Thoracic aorta (tissue), 2 donors: ENCODE measurements at places on chromosomes 13 and 19. TPM values are rescaled to one million over a fixed set of nuclear protein-coding genes. Genes with fewer than 3 reads are reported as not detected.

Gene FPR1
- total RNA-seq = 30.2 TPM

- DNase-seq = no peak
- H3K36me3 ChIP-seq = no peaks in the 10 kb centered on the region
- H3K4me1 ChIP-seq = no peaks in the 10 kb centered on the region
These were observed 26.6 kb downstream of the MCF2L start for GRCh38 chr13:112995395-112996191.

Gene TICAM1
- total RNA-seq = 10.0 TPM

Gene GSX1
- total RNA-seq = not detected

Gene ZNF583
- total RNA-seq = 4.2 TPM

DNA sequence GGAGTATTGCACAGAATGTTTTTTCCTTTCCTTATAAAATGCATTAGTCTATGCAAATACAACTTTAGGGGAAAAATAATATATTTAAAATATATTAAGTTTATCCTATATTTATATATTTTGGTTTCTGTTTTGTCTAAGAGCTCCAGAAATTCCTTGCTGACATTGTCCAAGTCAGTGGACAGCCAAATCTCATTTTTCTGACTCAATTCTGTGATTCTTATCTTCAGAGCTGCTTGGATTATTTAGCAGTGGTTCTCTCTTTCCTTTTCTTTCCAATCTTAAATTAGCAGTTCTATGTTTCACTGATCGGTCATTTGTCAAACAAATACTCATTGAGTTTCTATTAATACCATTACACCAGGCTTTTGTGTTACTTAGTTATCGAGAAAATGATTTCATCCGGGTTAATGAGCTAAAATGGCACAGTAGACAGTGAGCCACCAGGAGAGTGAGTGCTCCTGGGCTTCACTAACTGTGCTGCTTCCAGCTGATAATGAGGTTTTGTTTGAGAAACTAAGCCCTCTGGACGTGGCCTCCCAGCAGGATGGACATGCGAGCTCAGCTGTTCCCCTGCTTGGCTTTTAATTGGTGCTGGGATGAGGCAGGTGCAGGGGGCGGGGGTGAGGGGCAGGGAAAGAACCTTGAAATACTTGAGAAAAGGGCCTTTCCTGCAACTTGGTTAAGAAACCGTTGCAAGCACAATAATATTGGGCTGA, 44.0 kb downstream of the ATP11A start:
- DNase-seq = no peak
- H3K4me1 ChIP-seq = no peaks in the 10 kb centered on the region
- no peaks in the 10 kb centered on the region for H3K27me3 ChIP-seq
- no peaks in the 10 kb centered on the region for H3K36me3 ChIP-seq
- H3K27ac ChIP-seq = no peak overlapping the region

Gene BRSK1
- total RNA-seq = 10.8 TPM

DNA sequence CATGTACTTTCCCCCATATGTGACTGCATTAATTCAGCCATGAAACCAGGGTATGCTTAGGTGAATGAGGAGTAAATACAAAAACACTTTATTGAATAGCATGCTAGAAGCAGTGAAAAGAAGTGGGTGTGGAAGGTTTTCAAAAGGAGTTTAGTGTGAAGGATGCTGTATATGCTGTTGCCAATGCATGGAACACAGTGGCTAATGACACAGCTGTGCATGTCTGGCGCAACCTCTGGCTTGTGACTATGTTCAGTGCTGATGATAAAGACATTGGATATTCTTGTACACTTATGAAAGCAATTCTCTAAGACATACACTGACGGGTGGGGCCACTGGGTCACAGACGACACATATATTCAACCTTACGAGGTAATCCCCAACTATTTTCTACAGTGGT, 55.2 kb downstream of the SOX21 start:
- H3K27ac ChIP-seq = no peak overlapping the region
- no peaks in the 10 kb centered on the region for H3K27me3 ChIP-seq
- H3K4me3 ChIP-seq = no peak overlapping the region
- no peak for DNase-seq
- no peaks in the 10 kb centered on the region for H3K36me3 ChIP-seq

Gene KLK7
- total RNA-seq = not detected

Gene FGF22
- 0.56 TPM for total RNA-seq

DNA sequence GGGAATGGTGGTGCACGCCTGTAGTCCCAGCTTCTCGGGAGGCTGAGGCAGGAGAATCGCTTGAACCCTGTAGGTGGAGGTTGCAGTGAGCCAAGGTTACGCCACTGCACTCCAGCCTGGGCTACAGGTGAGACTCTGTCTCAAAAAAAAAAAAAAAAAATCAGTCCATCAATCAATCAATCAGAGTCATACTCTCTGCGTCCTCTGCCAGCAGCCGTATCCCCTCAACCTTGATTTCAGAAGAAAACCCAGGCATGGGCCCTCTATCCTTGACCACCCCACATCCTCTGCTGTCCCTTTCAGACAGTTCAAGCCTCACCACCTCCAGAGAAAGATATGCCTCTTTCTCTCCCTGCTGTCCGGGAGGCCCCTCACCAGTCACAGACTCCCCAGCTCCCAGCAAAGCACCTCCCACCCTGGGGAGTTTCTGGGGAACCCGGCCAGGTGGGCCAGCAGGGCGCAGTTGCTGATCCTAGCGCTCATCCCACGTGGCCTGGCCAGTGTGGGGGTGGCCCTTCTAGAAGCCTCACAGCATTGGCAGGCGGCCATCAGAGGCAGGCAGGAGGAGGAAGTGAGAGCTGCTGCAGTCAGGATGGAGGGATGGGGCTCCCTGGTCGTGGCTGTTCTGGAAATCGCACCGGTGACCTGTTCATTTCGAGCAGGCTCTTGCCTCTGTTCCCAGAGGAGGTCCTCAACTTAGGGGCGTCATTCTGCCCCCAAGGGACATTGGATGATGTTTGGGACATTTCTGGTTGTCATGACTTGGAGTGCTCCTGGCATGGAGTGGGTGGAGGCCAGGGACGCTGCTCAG, 10.2 kb upstream of the JSRP1 start:
- H3K27ac ChIP-seq = peak overlapping the region; percentile 47
- H3K36me3 ChIP-seq = peaks cover 2% of the 10 kb centered on the region
- peak; percentile 60 for DNase-seq
- H3K4me3 ChIP-seq = peak overlapping the region; percentile 47
- peaks cover 32% of the 10 kb centered on the region for H3K4me1 ChIP-seq

Gene PTPRH
- total RNA-seq = 0.14 TPM

- no peaks in the 10 kb centered on the region for H3K27me3 ChIP-seq
- DNase-seq = no peak
- no peaks in the 10 kb centered on the region for H3K36me3 ChIP-seq
- H3K4me3 ChIP-seq = no peak overlapping the region
These were observed 41.2 kb upstream of the UBAC2 start for GRCh38 chr13:99159331-99160061.

GRCh38 chr13:23656637-23657371, 86.6 kb downstream of the TNFRSF19 start:
- DNase-seq = no peak
- H3K27ac ChIP-seq = no peak overlapping the region
- no peak overlapping the region for H3K4me3 ChIP-seq
- H3K4me1 ChIP-seq = peaks cover 4% of the 10 kb centered on the region
- no peaks in the 10 kb centered on the region for H3K27me3 ChIP-seq

DNA sequence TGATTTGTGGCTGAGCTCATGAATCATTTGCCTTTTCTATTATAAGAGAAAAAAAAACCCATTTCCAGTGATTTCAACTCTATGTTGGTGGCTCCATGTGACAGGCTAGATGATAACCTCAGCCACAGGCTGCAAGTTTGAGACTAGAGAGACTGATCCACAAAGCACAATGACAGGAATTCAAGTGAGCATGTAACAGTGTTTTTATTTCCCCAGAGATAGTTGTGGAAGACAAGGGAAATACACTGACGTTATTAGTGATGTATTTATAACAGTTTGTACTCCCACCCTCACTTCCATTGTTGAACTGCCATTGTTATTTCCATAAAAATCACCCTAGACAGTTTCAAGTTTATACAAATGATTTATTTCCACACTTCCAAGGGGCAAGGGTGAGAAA, 27.9 kb upstream of the EDNRB start:
- no peaks in the 10 kb centered on the region for H3K4me1 ChIP-seq
- H3K4me3 ChIP-seq = no peak overlapping the region
- no peak for DNase-seq
- no peaks in the 10 kb centered on the region for H3K27me3 ChIP-seq
- H3K36me3 ChIP-seq = no peaks in the 10 kb centered on the region

Gene TMEM91
- total RNA-seq = 44.0 TPM

DNA sequence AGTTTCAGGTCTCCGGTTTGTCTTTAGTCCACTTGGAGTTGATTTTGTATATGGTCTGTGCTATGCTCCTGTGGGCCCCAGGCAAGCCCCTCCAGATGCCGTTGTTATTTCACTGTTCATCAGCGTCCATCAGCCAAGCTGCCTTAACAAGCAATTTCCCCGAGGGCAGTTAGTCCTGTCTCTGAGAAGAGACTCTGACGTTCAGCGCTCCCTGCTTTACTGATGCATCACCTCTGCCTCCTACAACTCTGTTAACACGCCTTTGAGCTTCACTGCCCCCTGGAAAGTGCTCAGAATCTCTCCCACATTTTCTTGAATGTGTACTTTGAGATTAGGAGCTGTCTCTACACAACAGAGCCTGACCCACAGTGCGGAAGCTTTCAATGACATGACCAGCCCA, 41.8 kb upstream of the UBAC2 start:
- H3K4me1 ChIP-seq = no peaks in the 10 kb centered on the region
- no peaks in the 10 kb centered on the region for H3K36me3 ChIP-seq
- H3K27ac ChIP-seq = no peak overlapping the region
- no peaks in the 10 kb centered on the region for H3K27me3 ChIP-seq
- no peak overlapping the region for H3K4me3 ChIP-seq

DNA sequence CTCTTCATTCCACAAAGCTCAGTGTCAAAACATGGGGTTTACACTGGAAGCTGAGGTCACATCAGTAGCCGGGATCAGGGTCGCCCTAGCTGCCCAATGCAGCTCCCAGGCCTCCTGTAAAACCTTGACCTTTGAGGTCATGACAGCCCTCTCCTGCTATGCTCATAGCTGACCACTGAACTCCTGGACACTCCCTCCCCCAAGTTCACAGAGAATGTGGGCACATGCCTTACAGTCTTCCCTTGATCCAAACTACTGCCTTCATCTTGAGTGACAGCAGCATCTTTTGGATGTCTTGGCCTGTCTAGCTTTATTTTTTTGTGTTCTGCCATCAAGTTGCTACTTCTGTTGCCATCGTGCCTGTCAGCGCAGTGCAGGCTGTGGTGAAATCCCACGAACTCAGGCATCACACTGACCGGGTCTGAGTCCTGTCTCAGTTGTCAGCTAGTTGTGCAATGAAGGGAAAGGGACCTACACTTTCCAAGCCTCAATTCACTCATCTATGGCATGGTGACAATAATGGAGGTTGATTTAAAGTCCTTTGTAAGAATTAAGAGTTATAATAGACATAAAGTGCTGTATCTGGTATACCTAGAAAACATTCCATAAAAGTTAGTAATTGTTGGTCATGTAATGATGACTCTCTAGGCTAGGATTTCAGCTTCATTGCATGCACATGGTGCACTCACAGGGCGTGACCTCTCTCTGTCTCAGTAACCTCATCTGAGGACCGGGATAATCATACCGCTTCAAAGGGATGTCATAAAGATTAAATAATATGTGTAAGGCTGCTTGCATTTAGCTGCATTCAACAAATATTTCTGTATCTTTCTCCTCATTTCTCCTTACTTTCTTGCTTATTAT, 16.4 kb upstream of the ALOX5AP start:
- H3K27ac ChIP-seq = no peak overlapping the region
- no peak for DNase-seq
- H3K4me1 ChIP-seq = no peaks in the 10 kb centered on the region
- H3K27me3 ChIP-seq = no peaks in the 10 kb centered on the region
- no peak overlapping the region for H3K4me3 ChIP-seq
- H3K36me3 ChIP-seq = no peaks in the 10 kb centered on the region

Gene RHPN2
- 0.81 TPM for total RNA-seq

GRCh38 chr13:71493189-71493588, 373.8 kb downstream of the DACH1 start:
- H3K36me3 ChIP-seq = no peaks in the 10 kb centered on the region
- no peaks in the 10 kb centered on the region for H3K27me3 ChIP-seq
- H3K4me1 ChIP-seq = no peaks in the 10 kb centered on the region
- no peak for DNase-seq

DNA sequence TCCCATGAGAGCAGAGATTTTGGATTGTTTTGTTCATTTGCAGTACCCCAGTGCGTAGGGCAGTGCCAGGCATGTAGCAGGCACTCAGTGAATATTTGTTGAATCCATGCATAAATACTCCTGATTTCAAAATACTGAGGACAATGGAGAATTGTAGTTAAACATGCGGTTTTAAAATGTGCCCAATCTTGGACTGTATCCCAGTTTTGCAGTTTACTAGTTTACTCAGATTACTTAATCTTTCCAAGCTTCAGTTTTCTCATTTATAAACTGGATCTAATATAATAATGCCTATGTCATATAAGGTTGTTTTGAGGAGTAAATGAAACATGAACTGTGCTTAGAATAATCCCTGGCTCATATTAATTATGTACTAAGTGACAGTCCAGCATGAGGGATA, 39.0 kb downstream of the RCBTB2 start:
- H3K27me3 ChIP-seq = no peaks in the 10 kb centered on the region
- no peak for DNase-seq
- H3K27ac ChIP-seq = no peak overlapping the region
- no peaks in the 10 kb centered on the region for H3K4me1 ChIP-seq

Gene IFNL1
- total RNA-seq = not detected

DNA sequence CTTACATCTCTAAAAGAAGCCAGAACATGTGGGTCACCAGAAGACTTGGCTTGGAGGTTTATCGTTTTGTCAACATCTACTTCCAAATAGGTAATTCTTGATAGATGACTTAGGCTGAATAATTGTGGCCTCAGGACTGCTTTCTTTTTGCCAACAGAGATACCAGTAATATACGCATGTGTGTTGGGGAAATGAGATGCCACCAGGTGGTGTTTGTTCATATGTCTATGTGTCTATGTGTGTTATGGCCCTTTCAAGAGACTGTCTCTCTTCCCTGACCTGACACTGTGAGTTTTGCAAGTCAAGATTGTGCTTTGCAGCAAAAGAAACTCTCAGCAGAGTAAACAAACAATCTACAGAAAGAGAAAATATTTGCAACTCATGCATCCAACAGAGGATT, 31.6 kb upstream of the METTL21C start:
- peaks cover 5% of the 10 kb centered on the region for H3K27me3 ChIP-seq
- no peak for DNase-seq
- H3K27ac ChIP-seq = no peak overlapping the region
- H3K36me3 ChIP-seq = no peaks in the 10 kb centered on the region
- no peak overlapping the region for H3K4me3 ChIP-seq

DNA sequence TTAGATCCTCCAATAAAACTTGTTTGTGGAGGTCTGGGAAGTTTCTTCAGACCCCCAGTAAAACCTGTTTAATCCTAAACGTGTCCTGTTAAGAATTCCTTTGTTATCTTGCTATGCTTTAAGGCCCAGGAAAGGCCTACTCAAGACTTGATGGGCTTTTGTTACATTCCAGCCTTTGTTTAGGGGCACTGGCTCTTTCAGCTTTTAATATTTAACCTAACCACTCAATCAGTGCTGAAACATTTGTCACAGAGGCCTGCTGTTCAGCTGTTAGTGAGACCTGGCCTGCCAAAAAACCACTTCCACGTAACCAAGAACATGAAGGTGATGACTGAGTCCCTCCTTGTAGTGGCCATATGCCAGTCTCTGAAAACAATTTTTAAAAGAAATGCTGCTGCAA, 41.7 kb downstream of the PCDH17 start:
- no peak for DNase-seq
- no peaks in the 10 kb centered on the region for H3K27me3 ChIP-seq
- H3K4me1 ChIP-seq = no peaks in the 10 kb centered on the region
- no peak overlapping the region for H3K4me3 ChIP-seq
- H3K27ac ChIP-seq = no peak overlapping the region
- H3K36me3 ChIP-seq = no peaks in the 10 kb centered on the region

Gene ZNF223
- 6.6 TPM for total RNA-seq

GRCh38 chr19:19157808-19158207, 12.3 kb downstream of the MEF2B start:
- no peaks in the 10 kb centered on the region for H3K27me3 ChIP-seq
- DNase-seq = no peak
- H3K36me3 ChIP-seq = peaks cover 4% of the 10 kb centered on the region
- no peaks in the 10 kb centered on the region for H3K4me1 ChIP-seq
- no peak overlapping the region for H3K4me3 ChIP-seq
